NCI-H2107 (cell line): ENCODE measurements at places on chromosomes 2 and 18.

DNA sequence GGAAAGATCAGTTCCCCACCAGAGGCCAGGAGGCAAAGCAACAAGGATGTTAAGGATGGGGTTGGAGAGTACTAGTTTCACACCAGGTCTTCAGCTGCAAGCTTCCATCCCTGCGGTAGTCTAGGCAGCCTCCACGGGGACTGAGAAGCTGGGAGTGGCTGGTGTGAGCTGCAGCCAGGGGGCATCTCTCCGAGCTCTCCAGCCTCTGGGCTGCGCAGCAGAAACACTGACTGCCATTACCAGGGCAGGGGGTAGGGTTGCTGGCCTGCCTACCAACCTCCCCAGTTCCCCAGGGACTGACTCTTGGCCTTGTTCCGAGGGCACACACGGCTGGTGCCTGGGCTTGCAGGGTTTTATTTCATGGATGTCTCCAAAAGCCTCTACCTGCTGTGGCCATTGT, 15.9 kb downstream of the GATA6 start:
- no peak for DNase-seq

DNA sequence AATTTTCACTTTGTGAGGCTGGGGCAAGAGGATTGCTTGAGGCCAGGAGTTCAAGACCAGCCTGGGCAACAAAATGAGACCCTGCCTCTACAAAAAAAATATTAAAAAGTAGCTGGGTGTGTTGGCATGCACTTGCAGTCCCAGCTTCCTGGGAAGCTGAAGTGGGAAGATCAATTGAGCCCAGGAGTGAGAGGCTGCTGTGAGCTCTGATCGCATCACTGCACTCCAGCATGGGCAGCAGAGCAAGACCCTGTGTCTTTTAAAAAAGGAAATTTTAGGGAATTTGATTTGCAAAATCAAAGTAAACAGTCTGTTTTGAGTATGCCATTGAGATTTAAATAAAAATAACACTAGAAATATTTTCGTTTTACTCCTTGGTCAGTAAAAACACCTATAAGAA, 27.4 kb downstream of the ATG16L1 start:
- DNase-seq = no peak

DNA sequence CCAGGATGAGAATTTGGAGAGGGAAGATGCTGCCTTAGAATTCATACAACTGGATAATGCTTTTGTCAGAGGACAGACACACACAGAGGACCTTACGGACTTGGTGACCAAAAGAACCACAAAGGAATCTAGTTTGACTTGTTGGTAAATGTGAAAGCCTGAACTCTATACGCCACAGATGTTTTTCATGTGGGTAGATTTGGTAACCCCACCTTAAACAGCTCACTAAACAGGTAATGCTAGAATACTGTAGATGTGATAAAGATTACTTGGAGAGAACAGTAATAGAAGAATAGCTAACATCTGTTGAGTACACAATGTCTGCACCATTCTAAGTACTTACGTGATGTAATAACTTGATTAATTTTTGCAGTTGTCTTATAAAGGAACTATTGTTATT, 24.1 kb downstream of the ANXA4 start:
- DNase-seq = no peak

- DNase-seq = no peak
Observed at GRCh38 chr18:60554967-60555366, 182.4 kb upstream of the MC4R start.

- no peak for DNase-seq
Observed at GRCh38 chr2:86031151-86031550, 74.5 kb downstream of the POLR1A start.
